CD4-positive, alpha-beta T cell (primary cell): ENCODE measurements at places on chromosomes 2 and 18.

DNA sequence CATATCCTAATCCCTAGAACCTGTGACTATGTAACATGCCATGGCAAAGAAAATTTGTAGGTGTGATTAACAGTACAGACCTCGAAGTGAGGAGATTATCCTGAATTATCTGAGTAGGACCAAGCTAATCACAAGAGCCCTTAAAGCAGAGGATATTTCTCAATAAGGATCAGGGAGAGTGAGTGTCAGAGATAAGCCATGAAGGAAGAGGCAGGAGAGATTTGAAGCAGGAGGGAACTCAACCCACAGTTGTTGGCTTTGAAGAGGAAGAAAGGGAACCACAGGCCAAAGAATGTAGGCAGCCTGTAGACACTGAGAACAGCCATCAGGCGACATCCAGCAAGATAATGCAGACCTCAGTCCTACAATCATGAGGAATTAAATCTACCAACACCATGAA lies 229.3 kb downstream of the NBAS start:
- no peak for DNase-seq

- DNase-seq, result no peak
These were observed 116.4 kb upstream of the NYAP2 start for GRCh38 chr2:225282858-225283710.

GRCh38 chr2:128452024-128452411 lies 133.3 kb upstream of the HS6ST1 start:
- no peak for DNase-seq

DNA sequence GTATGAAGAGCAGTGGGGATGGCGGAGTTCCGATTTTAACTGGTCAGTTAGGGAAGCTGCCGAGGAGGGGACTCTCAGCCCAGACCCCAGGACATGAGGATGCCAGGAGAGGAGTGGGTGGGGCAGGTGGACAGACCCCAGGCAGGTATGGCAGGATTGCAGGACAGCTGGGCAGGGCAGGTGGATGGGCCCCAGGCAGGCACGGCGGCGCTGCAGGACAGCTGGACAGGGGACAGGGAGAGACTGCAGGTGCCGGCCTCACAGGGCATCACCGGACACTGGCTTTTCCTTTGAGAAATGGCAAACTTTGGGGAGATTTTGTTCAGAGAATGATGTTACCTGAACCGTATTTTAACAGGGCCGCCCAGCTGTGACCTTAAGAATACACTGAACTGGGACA lies 127.7 kb downstream of the SNTG2 start:
- DNase-seq, result no peak

DNA sequence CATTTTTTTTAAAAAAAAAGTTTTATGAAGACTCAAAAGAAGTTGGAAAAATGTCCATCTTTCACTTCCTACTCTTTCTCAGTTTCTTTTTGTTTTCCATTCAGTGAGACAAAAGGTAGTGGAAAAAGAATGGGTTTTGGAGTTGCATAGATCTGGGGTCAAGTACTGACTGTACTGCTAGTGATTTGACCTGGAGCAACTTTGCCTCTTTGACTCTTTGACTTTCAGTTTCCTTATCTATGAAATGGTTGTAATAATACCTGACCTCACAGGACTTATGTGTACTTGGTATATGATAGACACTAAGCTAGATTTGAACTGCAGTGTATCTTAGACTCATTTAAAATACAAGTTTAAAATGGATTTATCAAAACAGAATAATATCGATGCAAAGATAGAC lies 3.5 kb upstream of the KCNE4 start:
- no peak for DNase-seq

GRCh38 chr2:70570041-70570661 lies 16.5 kb upstream of the TGFA start:
- no peak for DNase-seq

- no peak for DNase-seq
These were observed 61.6 kb downstream of the ICOS start for GRCh38 chr2:203997980-203998809.

DNA sequence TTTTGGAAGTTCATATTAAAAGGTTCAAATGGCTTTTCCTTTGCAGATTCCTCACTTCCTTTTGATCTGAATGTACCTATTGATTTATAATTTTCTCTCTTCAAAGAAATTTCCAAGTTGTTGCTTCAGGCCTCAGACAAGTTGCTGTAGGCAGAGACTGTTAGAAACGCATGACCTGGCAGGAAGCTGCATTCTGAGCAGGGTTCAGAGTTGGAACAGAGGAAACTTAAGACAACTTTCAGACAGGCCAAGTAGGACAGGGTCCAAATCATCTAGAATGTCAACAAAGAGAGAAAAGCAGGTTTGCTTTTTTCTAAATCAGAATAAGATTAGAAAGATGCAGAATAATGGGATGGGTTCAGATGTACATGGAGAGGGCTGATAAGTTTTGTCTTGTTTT lies 416.3 kb downstream of the LRP1B start:
- DNase-seq, result no peak

DNA sequence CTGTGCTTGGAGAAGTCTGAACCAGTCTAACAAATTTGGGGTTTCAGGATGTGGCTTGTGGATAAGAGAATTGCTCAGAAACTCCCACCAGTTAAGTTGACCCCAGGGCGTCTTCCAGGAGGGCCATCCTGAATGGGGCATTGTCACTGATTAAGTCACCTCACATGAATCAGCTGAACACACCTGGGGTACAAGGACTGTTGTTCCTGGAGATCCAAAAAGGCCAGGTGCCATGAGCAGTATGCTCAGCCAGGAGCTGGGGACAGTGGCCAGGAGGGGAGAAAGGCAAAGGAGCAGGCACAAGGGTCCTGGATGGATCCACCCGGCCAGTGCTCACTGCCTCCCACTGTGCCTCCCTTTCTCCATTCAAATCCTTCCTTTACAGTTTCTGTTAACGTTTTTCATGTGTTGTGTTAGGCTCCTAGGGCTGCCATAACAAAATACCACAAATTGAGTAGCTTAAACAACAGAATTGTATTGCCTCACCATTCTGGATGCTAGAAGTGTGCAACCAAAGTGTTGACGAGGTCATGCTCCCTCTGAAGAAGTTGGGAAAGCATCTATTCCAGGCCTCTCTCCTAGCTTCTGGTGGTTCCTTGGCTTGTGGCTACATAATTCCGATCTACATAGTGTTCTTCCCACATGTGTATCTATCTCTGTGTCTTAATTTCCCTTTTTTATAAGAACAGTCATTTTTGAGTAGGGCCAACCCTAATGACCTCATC lies 33.4 kb downstream of the TRABD2A start:
- no peak for DNase-seq

GRCh38 chr2:74690571-74690970 lies 36.5 kb downstream of the SEMA4F start:
- DNase-seq, result no peak

DNA sequence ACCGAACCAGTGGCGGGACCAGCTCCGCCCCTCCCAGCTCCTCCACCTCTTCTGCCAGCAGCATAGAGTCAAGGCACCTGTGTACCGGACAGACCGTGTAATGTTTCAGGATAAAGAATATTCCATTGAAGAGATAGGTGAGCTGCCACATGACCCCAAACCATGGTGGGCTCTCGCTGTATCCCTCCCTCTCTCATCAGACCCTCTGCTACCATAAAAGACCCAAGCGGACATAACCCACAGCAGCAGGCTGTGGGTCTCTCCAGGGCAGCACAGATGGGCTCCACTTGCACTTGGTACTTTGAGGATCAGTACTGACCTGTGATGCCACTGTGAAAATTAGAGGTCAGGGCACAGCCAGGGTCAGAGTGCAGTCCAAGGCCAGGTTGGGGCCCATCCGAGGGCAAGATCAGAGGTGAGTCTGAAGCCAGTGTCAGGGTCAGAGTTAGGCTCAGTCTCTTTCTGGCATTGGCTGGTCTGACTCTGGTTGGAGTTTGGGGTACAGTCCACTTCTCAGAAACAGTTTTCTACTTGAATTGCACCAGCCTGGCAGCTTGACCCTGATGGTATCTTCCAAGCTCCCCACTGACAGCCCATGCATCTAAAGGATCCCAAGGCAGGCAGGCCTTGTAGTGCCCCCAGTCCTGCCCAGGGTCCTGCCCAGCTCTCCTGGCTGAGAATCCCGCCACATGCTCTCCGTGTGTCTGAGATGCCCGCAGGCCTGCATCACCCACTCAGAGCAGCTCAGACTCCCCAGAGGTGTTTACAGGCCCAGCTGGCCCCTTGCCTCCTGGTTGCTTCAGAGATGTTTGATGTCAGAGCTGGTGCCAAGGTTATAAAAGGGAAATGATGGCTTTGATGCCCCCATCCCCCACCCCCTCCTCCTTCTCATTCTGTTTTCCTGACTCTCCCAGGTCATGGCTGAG lies 212.1 kb downstream of the DYSF start:
- no peak for DNase-seq

GRCh38 chr2:240928476-240929363 lies 22.6 kb downstream of the CROCC2 start:
- no peak for DNase-seq

DNA sequence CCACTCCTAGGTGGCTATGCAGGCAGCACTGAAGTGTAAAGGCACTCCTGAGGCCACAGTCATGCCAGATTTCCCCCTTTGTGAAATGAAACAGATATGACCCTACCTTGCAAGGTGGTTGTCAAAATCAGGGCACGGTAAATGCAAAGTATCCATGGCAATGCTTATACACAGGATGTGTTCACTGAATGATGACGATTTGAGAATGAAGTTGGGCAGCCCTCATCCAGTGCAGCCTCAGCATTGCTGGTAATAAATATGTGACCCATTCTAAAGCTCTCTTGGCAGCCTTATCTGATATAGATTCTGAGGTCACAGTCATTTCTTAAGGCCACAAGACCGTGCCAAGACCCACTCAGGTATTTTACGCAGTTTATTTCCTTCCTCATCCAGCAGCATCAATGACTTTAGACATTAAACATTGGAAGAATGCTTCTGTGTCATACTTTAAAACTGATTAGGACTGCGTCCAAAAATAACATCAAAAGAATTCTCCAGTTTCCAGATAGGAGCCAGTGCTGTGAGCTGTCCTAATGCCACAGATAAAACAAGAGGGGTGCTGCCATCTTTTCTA lies 125.5 kb upstream of the SERTAD2 start:
- DNase-seq, result no peak

- DNase-seq, result no peak
These were observed 111.5 kb downstream of the MBD5 start for GRCh38 chr2:148132412-148132811.

DNA sequence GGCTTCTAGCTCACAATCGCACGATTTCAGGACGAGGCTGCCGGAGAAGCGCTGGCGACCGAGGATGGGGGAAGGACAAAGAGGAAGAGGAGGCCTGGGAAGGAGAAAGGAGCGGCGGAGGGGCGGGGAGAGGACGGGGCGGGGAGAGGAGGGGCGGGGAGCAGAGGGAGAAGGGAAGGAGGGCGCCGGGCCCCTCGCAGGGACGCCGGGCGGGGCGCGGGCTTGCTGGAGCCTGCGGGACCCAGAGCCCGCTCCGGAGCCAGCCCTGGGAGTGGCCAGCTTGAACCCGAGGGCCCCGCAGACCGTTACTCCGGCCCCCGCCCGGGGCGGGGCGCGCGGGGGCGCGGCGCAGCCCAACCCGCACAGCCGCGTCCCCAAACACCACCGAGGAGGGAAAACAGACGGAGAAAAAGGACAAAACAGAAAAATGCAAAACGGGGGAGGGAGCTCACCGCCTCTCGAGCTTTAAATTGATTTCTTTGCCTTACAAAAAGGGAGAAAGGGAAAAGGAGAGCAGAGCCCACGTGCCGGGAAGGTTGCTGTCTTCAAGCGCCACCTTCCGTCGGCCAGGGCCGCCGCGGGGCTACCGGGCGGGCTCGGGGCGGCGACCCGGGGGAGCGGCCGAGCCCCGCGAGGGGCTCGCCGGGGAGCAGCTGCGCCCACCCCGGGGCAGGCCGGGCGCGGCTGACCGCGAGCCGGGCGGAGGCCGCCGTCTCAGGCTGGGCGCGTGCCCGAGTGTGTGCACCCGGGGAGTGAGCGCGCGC lies 781 bp upstream of the SOX11 start:
- no peak for DNase-seq

GRCh38 chr2:107737756-107738155 lies 88.9 kb upstream of the RGPD4 start:
- DNase-seq, result no peak

GRCh38 chr2:47222826-47223554 lies 67.9 kb upstream of the STPG4 start:
- DNase-seq, result no peak

DNA sequence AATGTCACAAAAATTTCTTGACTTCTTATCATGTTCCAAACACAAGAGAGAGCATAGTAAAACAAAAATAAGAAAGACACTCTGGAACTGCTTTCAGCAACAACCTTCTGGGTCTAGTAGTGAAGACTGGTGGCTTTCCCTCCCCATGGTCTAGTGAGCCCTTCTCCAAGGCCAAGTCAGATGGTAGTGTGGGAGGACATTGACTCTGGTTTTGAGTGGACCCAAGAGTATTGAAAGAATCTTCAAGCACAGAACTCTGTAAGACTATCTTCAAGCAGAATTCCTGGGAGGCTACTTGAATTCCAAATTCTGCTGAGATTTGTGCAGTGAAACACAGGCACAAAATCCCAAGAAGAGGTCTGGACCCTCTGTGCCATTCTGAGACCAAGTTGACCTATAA lies 21.1 kb downstream of the ANTXR1 start:
- DNase-seq, result no peak

- DNase-seq, result no peak
These were observed 128.1 kb upstream of the MSTN start for GRCh38 chr2:190190507-190191162.

GRCh38 chr2:3348767-3349166 lies 28.9 kb downstream of the EIPR1 start:
- DNase-seq, result no peak

DNA sequence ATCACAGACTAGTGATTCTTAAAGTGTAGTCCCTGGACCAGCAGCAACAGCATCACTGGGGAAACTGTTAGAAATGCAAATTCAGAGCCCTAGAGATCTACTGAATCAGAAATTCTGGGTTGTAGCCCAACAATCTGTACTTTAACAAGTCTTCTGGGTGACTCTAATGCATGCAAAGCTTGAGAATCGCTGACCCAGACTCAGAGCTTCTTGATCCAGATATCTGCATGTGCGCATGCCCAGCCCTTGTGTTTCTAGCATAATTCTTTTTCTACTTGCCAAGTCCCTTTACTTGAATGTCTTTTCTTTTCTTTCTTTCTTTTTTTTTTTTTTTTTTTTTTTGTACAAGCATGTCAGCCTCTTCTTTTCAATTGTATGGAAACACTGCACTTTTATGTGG lies 60.4 kb downstream of the FIGN start:
- no peak for DNase-seq

DNA sequence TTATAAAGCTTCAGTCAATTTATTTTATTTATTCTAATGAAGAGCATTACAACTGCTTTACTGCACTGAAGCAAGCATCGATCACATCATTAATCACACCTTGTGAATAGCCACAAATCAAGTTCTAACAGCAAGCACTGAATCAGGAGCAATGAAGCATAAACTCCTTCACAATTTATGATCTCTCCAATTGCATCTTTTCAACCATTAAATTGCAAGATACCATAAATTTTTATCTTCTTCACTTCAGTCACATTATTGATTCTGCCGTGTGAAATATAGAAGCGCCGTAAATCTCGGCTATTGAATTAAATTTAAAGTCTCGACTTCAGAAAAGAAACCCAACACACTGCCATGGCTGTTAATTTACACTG lies 298.7 kb downstream of the CDCA7 start:
- no peak for DNase-seq
